ENCODE measurements at places on chromosomes 16 and 17.

DNA sequence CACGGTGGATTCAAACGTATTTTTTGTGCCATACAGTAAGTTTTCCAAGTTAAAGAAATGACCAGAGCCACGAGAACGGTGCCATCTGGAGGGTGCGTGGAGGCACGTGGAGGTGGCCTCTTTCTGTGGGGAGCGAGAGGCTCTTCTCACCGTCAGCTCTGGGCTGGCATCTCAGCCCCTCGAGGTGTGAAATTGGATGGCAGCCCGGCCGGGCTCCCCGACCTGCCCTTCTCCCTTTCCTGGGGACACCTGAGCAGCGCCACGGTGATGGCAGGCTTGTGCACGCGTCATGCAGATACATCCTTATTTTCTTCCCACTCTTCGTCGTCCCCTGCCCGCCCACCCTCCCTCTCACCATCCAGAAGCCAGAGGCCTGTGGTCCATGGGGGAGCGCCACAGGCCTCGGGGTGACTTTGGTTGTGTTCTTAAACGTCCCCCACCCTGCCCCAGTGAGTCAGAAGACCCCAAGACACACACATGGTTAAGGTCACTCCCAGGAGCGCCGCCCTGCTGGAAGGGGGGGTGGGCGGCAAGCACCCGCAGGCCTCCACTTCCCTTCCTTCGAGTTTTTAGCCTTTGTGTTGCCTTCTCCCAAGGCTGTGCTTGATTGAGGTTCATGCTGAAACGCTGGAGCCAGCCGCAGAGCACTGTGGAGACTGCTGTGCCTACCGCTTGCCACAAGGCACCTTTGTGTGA lies 109.4 kb downstream of the BANP start:
- no peak for DNase-seq

DNA sequence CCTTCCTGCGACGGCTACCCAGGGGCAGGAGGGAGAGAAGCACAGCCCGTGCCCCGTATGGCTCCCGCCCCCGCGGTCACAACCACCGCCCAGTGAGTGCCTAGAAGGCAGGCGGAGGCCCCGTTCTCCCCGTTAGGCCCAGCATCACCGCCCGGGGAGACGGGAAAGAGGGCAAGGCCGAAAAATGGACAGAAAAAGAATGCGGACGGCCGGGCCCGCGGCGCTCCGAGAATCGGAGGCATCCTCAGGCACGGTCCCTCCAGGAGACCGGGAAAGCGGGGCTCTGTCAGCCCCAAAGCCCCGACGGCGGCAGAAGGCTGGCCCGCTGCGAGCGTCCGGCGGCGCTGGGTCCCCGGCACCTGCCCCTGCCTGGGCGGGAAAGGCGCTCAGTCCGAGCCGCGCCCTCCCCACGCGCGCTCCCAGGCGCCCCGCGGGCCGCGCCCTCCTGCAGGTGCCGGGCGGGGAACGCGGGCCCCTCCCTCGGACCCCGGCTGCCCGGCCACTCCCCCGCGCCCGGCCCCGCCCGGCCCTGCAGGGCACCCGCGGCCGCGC lies 407 bp downstream of the MCRIP1 start:
- DNase-seq = no peak

DNA sequence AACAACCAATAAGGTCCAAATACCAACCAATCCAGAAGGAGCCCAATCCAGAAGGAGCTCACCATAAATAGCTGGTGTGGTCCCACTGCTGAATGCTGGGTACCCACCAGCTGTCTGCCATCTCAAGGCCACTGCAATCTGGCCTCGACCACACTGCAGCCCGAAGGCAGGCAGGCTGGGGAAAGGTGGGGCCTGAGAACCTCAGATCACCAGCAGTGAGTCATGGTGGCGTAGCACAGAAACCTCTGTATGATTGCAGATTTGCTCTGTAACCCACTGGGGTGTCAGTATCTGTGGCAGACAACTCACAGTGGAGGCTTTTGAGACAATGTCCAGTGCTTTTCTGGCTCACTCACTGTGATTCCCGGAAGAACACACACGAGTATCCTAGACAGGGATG lies 14.7 kb upstream of the CMTR2 start:
- DNase-seq = no peak

GRCh38 chr16:28301154-28301553 lies 8.8 kb downstream of the SBK1 start:
- no peak for DNase-seq

All from NCI-H2107 (cell line).